ENCODE measurements at places on chromosomes 3 and 15.

DNA sequence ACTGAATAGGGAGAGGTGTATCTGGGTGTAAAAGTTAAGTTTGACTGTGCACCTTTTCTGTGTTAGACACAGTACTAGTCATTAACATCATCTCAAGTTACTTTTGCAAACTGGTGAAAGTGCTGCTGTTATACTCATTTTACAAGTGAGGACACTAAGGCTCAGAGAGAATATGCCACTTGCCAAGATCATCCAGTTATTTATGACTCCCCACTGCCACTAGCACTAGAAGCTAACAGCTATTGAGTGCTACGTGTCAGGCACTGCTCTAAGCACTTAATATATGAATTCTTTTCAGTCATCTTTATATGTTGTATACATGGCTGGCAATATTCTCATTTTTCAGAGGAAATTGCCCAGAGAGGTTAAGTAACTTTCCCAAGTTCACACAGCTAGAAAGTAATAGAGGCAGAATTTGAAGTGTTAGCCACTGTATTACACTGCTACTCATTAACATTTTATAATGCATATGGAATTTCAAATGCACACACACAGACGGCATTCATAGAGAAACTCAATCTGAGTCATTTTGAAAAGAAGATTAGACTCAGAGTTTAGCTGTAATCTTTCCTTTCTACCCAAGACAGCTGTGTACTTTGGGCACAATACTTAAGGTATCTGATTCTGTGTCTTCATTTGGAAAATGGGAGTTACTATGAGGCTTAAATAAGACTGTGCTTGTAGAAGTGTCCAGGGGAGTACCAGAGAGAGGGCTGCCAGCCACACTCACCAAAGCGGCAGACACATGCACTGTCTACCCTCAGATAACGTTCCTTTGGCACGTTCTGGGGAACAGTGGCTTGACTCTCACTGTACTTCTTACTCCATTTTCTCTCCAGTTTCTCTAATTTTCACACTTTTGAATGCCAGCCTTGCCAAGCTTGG, 1.3 kb upstream of the MASP1 start:
- DNase-seq: peak; percentile 42

GRCh38 chr3:141425523-141426233, 57.4 kb downstream of the ZBTB38 start:
- no peak for DNase-seq

DNA sequence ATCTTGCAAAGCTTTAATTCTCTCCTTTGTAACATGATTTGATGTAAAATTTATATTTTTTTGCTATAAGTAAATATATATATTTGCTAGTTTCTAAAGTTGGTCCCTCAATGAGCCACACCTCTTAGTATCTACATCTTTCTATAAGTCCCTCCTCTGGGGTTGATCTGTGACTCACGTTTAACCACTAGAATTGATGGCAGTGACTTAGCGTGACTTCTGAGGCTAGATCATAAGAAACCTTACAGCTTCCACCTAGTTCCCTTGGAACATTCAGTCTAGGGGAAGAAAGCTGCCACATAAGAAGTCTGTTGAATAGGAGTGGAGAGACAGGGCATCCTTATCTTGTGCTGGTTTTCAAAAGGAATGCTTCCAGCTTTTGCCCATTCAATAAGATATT, 56.6 kb upstream of the TNIK start:
- DNase-seq: no peak

DNA sequence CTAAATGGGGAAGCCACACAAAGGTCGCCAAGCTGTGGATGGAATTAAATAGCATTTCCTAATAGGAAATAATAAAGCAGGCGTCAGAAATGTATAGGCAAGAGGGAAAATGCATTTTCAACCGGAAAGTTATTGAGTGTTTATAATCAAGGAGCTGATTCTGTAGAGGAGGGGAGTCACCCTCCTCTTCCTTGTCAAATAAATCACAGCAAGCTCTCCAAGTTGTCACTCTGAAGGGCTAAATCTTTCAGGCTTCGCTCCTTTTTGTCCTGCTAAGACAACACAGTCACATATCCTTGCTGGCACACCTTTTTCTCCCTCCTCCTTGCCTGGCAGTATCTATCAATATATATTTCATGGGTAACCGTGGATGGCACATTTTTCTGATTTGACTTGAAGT, 338.4 kb downstream of the SATB1 start:
- DNase-seq: no peak

DNA sequence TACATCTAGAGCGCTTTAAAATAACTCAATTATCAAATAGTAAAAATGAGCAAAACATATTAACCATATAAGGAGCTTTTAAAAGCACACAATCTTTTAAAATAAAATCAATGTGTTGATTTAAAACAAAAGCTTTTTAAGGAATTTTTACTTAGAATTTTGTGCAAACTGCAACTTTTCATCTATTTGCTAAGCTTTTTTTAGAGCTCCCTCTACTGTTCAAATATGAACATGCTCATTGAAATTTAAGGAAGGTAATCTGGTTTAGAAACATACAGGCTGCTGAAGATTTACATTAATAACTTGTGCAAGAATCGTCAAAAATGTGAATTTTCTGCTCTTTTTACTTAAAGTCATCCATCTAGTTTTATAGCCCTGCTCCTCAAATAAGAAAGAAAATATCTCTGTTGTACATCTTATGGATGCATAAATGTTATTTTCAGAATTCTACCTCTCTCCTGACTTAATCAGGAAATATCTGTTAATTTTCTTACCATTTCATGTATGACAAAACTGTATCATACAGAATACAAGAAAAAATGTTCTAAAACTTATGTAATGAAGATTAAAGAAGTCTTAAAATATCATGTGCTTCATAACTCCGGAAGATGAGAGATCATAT, 469.4 kb upstream of the ROBO2 start:
- peak; percentile 2 for DNase-seq

- DNase-seq: no peak
Measured at GRCh38 chr3:55751730-55752129, 264.6 kb upstream of the WNT5A start.

Data from activated CD4-positive, alpha-beta T cell treated with anti-CD3 and anti-CD28 coated beads, Interleukin-2, Interleukin-6, amounts not matched to agents 100 ng/mL and 50 ng/mL, durations not matched to agents 16 hours and 8 hours (primary cell).